Effector memory CD4-positive, alpha-beta T cell (primary cell): ENCODE measurements at places on chromosomes 12 and 14.

- no peak for DNase-seq
Measured at GRCh38 chr14:35435177-35435576, 30.6 kb upstream of the NFKBIA start.

- DNase-seq, result no peak
Measured at GRCh38 chr12:130162267-130162666, at the start of gene FZD10. Gene FZD10 (plus strand): TSS chr12:130162464. CDS start chr12:130162943, 479 bp downstream.

- DNase-seq, result no peak
Measured at GRCh38 chr12:102374190-102374589, 106.2 kb downstream of the IGF1 start.

- DNase-seq, result no peak
Measured at GRCh38 chr12:63990828-63991547, 146.5 kb downstream of the SRGAP1 start.

- DNase-seq, result no peak
Measured at GRCh38 chr12:66092559-66093269, 37.8 kb downstream of the LLPH start.

GRCh38 chr12:116395396-116395795, 117.9 kb upstream of the MED13L start:
- no peak for DNase-seq

DNA sequence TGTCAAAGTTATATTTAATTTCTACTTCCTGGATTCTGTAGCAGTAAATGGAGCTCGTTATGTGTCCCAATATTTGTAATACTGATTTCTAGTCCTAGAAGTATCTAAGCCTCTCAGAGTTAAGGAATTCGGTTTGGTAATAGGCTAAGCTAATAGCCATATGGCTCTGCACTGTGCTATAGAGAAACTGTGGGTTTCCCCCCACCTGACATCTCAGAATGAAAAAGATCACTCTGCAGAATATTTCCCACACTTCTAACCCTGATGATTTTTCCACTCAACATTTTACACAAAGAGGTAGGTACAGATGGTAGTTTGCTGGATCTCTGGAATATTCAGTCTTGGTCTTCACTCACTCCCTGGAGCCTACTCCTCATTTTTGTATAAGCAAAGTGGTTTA, 71.2 kb downstream of the BORCS5 start:
- DNase-seq, result no peak

GRCh38 chr12:25682421-25682820, 129.3 kb upstream of the LMNTD1 start:
- no peak for DNase-seq

GRCh38 chr12:46370792-46371717, 1.5 kb downstream of the SLC38A2 start:
- DNase-seq, result peak; percentile 93

DNA sequence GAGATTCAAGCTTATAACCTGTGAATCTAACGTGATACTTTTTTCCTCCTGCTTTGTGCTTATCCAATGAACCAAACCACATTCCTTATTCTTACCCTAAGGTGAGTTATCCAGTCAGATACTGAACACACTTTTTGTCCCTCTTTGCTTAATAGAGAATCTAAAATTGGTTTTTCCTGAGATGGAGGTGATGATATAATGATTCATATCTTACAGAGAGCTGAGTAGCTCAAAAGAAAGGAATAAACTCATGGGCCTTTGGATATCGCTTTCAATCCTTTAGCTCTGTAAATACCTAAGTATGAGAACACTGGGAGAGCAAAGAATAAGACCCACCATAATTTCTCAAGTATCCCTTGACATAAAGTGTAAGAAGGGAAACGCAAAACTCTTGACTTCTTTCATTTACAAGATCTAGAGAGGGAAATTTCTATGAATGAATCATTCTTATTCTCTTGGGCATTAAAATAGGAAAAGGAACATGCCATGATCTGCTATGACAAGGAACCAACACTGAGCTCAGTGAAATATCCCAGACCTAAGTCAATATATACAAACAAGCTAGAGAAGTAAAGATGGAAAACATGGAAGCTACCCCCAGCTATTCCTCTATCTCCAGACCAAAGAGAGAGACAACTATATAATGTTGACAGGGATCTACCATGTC, 81.8 kb upstream of the STAC3 start:
- DNase-seq, result no peak

- no peak for DNase-seq
Measured at GRCh38 chr12:109503611-109504010, 26.2 kb downstream of the UBE3B start.

DNA sequence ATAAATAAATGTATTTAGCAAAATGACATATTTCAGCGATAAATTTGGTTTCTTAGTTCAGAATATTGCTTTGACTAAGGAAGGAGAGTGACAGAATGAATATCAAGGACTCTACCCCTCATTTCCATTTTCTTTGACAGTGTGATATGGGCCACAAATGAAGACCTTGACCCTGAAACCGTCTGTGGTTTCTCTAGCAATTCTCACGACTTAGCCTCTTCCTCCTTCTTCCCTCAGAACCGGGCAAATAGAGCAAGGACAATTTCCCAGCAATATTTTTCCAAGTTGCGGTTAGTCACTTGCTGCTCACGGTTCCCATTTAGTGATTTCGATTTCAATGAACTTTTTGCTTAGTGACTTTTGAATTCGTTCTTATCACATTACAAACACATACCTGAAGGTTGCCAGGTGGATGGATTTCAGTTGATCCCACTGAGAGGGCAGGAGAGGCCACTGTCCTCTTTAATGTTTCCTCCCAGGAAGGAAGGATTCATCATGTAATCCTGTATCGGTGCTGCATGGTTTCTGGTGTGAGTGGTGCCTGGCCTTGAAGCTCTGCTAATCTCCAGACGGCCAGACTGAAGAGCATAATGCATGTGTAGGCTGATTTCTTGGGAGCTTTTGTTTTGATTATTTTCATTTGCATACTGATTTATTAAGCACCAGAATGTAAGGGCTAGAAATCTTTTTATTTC, 77.6 kb downstream of the CHST11 start:
- no peak for DNase-seq

DNA sequence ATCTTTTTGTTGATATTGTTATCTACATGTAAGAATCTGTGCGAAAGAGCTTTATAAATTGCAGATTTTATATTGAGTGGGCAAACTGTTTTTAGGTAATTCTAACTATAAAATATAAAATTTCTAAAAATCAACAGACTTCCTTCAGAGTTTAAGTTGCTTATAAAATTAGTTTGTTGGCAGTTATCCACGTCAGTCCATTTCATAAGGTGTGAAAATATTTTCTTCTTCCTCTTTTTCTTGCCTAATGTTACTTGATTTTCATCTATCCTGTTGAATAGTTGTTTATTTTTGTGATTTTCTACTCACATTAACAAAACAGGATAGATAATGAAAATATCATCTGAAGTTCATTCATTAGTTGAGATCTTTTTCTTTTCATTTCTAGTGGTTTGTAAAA, 58.0 kb downstream of the RASSF8 start:
- no peak for DNase-seq

- no peak for DNase-seq
Measured at GRCh38 chr12:19954163-19954562, 414.2 kb upstream of the PDE3A start.

DNA sequence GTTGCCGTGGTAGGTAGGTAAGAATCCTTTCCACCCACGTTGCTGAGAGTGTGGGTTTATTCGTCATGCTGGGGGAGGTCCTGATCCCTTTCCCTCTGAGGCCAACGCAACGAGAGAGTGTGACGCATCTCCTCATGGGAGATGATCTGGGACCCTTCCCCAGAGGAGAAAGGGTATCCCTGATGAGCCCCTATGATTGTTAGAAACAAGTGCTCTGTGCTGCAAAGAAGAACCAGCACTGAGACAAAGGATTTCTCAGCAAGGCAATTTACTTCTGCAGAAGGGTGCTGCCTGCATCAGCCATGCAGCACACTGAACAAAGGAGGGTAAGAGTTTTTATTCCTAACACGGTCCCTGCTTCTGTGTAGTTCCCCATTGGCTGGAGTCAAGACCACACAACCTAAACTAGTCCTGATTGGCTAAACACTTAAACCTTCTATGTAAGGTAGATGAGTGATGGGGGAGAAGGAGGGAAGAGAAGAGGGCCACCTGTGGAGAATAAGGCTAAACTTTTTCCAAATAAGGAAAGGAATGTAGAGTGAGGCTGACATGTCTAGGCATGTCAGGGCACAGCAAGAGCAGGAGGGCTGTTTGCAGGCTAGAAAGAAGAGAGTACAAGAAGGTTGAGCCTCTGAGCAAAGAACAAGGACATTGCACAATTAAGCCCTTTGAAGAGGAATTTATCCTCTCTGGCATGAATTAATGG, 21.3 kb downstream of the CLEC2A start:
- DNase-seq, result no peak

- DNase-seq, result no peak
Measured at GRCh38 chr12:11812586-11813437, 163.3 kb downstream of the ETV6 start.

DNA sequence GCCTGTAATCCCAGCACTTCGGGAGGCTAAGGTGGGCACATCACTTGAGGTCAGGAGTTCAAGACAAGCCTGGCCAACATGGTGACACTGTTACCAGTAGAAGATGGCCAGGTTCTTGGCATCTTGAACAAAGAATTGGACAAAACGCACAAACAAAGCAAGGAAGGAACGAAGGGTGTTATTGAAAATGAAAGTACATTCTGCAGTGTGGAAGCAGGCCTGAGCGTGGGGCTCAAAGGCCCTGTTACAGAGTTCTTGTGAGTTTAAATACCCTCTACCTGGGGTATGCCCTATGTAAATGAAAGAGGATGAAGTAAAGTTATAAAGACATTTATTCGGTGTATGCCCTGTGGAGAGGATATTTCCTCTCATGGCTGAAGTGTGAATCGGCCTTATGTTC, 20.8 kb upstream of the CDK17 start:
- DNase-seq, result no peak

- DNase-seq, result no peak
Measured at GRCh38 chr14:48937541-48938195, 648.5 kb downstream of the RPS29 start.

DNA sequence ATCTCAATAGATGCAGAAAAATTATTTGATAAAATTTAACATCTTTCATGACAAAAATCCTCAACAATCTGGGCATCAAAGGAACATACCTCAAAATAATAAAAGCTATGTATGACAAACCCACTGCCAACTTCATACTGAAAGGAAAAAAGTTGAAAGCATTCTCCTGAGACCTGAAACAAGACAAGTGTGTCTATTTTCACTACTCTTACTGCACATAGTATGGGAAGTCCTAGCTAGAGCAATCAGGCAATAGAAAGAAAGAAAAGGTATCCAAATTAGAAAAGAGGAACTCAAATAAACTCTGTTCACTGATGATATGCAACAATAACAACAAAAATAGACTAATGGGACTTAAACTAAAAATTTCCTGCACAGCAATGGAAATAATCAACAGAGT, 90.1 kb downstream of the SLCO1B1 start:
- DNase-seq, result no peak

DNA sequence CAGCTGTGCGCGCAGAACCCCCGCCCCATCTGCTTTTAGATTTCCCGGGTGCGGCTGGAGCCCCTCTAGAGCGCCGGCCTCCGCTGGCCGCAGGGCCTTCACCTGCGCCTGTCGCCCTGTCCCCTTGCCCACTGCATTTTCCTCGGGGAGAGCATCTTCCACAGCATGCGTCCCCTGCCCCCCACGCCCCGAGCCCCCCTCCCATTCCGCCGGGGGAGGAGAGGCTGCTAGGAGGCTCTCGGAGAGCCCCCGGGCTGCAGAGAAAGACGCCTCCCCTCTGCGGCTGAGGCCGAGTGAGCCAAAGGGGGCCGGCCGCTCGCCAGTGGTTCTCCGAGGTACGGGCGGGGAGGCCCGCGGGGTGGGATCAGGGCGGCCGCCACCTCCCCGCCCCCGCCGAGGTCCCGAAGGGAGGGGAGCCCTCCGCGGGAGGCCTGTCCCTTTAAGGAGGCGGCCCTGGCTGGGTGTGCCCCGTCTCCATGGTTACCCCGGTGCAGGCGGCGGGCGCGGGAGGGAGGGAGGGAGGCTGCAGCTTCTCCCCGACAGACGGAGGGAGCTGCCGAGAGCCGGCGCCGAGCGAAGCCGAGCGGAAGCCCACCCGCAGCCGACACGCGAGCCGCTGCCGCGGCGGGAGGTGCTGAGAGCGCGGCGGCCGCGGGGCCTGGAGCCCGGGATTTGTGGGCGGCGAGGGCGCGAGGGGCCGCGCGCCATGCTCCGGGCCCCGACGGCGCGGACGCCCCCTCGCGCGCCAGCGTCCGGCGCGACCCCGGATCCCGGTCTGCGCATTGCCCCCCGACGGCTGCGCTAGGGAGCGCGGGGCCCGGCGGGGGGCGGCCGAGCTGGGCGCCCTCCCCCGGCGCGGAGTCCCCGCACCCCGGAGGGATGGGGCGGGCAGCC, at the start of gene KCNH3:
Gene KCNH3, plus strand, starts transcription at position 521 of the 894 bp plus-strand sequence. CDS start 387 bp downstream, outside the sequence.
- peak; percentile 84 for DNase-seq

- no peak for DNase-seq
Measured at GRCh38 chr12:26845057-26845666, 12.2 kb upstream of the ITPR2 start.

DNA sequence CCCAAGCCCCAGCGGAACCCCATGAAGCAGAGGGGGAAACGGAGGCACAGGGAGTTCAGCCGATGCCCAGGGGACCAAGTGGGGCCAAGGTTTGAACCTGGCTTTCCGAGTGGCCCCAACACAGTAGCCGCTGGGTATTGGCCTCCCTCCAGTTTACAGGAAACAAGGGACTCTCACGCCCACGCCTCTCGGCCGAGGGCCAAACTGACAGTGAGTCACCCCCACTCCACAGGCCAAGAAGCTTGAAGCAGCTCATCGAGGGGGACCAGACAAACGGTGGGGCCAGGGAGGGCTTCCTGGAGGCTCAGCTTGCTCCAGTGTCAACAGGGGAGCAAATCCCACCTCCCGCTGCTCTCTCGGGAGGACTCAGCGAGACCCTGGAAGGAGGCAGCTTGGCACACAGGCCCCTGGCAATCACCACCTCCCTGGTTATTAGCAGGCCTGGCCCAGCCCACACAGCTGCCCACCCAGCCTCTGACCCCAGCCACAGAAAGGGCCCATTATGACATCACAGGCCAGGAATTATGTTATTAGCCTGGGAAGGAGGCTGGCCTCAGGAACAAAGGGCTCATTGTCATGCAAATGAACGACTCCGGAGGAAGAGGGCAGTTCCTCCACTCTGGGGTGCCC, 54.6 kb downstream of the NCOR2 start:
- no peak for DNase-seq

DNA sequence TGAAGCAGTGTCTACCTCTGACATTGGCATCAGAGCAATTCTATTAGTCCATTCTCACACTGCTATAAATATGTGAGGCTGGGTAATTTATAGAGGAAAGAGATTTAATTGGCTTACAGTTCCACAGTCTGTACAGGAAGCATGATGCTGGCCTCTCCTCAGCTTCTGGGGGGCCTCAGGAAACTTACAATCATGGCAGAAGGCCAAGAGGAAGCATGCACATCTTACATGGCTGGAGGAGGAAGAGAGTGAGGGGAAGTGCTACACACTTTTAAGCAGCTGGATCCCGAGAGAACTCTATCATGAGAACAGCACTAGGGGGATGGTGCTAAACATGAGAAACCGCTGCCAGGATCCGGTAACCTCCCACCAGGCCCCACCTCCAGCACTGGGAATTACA, 25.7 kb upstream of the SEL1L start:
- no peak for DNase-seq

- no peak for DNase-seq
Measured at GRCh38 chr12:76548222-76548837, 11.2 kb downstream of the OSBPL8 start.

GRCh38 chr14:30063746-30064145, 136.1 kb upstream of the PRKD1 start:
- DNase-seq, result no peak
